ENCODE measurements at places on chromosomes 4 and X.

DNA sequence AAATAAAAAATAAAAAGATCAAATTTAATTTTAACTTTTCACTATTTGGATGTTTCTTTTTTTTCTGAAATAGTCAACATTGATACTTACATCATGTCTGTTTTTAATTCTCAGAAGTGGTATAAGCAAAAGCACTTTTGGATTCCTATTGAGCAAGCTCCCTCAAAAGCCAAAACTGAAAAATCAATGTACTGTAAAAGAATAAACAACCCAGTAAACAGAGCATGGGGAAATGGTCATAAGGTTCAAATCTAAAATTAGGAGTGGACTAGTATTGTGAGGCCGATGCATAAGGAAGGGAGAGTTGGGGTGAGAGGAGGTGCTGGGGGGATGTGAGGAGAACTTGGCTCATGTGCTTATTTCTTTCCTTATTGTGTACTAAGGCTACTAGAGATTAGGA is 37.9 kb downstream of the NUDT6 start:
- DNase-seq, result no peak

DNA sequence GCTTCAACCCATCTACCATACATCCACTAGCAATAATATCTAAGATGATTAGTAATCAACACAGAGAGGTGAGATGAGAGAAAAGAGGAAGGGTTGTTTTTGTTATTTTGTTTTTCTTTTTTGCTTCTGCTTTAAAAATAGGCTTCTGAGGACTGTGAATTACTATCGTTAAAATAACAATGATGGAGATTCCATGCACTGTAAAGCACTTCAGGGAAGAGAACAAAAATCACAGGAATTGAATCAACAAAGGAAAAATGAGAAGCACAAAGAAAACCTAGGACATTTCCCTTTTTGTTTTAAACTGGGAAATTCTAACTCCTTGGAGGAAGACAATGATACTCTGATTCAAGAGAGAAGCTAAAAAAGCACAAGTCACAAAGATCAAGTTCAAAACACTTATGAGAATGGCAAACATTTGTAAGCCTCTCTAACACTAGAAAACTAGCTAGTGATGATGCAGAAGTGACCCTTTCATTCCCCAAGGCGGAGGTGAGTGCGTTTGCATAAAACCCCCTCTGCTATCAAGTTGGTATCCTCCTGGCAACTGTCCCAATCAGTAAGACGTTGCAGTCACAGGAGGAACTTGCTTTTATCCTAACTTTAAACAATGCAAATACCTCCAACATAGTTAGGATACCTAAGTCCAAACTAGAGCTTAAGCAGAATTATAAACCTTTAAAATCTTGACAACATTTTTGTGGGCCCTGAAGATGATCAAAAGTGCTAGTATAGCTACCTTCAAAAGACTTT is 308.5 kb downstream of the CAMK2D start:
- peak; percentile 11 for DNase-seq

- no peak for DNase-seq
Observed at GRCh38 chr4:123343400-123344041, 53.1 kb upstream of the SPRY1 start.

- DNase-seq, result no peak
Observed at GRCh38 chrX:638482-639131, 8.0 kb downstream of the SHOX start.

- DNase-seq, result no peak
Observed at GRCh38 chr4:74967324-74967723, 34.4 kb downstream of the PARM1 start.

DNA sequence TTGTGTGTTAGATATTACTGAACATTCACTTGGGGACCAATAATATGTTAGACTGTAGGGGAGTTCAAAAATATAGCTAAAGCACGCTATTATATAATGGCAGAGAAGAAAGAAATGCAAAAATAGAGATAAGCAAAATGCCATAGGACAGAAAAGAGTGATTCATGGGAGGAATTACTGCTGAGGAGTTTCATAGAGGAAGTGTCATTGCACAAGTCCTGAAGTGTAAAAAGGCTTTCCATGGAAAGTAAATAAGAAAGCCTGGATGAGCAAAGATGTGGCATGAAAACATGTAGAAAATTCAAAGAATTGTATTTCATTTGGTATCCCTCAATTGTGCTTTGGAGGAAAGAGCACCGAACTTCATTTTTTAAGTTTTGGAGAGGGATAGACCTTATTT is 14.5 kb downstream of the HMGB2 start:
- DNase-seq, result no peak

- no peak for DNase-seq
Observed at GRCh38 chr4:53697016-53697685, 105.9 kb upstream of the LNX1 start.

DNA sequence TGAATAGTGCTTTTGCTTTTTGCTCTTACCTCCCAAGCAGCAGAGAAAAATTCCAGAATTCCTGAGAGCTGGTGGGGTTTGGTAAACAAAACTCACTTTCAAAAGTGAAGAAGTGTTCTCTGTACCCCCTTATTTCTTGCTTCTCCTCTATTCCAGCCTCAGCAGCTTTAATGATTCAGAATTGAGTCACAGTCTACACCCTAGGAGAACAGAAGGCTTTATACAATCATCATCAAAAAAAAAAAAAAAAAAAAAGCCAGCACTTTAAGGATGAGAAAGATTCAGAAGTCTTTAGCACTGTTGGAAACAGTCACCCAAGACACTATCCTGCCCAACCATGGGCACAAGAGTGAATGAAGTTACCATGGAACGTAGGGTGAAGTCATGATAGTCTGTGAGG is 1583.1 kb upstream of the PCDH10 start:
- no peak for DNase-seq

- DNase-seq, result no peak
Observed at GRCh38 chr4:150337734-150338133, 244.2 kb upstream of the MAB21L2 start.

DNA sequence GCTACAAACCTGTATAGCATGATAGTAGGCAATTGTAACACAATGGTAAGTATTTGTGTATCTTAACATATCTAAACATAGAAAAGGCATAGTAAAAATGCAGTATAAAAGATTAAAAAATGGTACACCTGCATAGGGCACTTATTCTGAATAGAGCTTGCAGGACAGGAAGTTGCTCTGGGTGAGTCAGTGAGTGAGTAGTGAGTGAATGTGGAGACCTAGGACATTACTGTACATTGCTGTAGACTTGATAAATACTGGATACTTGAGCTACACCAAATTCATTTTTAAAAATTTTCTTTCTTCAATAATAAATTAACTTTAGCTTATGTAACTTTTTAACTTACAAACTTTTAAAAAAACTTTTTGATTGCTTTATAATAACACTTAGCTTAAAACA is 68.2 kb upstream of the MAML3 start:
- no peak for DNase-seq

DNA sequence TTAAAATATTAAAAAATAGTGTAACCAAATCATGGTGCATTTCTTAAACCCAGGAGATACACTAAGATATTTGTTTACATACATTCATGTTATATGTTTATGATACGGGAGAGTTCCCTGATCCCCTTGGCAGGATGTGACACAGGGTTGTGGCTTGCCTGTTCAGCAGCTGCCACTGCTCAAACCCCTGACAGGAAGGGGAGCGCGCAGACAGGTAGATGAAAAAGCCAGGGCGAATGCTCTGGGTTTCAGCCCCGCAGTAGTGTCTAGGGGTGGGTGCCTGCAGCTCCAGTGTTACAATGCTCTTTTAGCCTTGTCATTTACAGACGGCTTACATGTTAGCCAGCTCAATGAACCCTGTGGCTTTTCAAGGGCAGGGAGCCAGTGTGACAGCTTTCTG is 1343.8 kb upstream of the IGFBP7 start:
- DNase-seq, result no peak

GRCh38 chrX:118928151-118928550 is 46.3 kb upstream of the LONRF3 start:
- no peak for DNase-seq

GRCh38 chrX:110163488-110163887 is 154.4 kb downstream of the AMMECR1 start:
- DNase-seq, result no peak

DNA sequence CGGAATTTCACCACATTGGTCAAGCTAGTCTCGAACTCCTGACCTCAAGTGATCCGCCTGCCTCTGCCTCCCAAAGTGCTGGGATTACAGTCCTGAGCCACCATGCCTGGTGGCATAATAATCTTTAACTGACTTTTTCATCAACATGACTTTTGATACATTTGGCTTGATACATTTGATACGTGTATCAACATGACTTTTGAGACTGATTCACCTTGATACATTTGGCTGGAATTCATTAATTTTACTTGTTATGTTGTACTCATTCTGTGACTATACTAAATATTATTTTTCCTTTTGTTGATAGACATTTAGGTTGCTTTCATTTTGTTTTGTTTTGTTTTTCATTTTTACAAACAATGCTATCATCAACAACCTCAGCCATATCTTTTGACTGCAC is 6.3 kb downstream of the TMEM154 start:
- no peak for DNase-seq

- no peak for DNase-seq
Observed at GRCh38 chrX:130995439-130995838, 62.7 kb upstream of the ARHGAP36 start.

GRCh38 chr4:26830701-26831100 is 29.9 kb upstream of the STIM2 start:
- no peak for DNase-seq

DNA sequence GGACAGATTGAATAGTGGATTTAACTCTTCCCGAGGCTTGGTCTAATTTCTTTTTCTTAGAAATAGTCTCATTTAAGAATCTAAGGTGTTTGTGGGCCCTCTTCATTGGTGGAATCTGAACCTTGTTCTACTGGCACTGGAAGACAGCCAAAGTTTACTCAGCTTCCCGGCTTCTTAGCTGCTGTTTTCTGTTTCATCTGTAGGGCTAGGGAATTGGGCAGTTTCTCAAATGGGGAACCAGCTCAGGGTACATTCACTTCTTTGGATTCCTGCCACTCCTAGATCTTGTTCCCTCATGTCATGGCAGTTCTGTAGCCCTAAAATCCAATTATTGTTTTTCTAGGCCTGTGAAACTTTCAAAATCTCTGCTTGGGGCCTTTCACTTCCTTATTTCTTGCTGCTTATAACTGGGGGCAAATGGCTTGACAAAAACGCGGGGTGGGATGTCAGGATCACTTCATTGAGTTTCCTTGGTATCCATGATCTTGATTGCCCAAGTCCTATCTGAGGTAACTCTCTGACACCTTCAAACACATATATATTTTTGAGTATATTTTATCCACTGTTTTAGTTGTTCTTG is 985.0 kb downstream of the C4orf33 start:
- DNase-seq, result no peak

DNA sequence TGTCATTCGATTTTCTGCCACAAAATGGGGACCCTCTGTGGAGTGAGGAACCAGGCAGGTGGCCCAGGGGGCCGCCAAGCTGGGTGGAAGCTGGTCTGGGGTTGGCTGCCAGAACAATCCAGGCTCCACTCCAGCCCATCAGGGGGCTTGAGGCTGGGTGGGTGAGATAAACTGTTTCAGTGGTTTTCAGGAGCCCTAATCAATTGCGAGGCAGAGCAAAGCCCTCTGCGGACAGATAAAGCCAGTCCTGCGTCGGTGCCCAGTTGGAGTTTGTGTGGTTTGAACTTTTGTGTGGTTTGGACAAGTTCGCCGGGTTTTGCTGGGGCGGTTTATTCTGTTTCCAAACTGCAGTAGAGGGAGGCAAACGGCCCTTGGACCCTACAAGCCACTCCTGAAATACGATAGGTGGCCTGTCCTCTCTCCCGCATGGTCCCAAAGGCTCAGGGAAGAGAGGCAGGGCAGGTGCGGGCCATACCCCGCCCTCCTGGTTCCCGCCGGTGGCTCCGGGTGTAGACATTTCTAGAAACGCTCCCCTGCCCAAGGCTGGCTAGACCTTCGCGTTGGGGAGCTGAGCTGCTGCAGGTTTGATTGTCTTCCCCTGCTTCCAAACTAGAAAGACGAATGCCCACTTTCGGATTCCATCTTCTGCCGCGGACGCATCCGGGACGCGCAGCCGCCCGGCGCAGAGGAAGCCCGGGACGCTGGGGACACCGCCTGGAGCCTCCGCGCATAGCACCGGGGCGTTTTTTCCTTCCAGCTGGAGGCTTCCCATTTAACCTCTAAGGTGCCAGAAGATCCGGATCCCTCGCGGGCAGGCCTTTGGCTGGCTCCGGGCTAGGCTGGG is 169.0 kb upstream of the BCOR start:
- peak; percentile 58 for DNase-seq

- no peak for DNase-seq
Observed at GRCh38 chrX:38060331-38060878, 54.1 kb downstream of the SYTL5 start.

- no peak for DNase-seq
Observed at GRCh38 chr4:85725721-85726170, 250.8 kb downstream of the ARHGAP24 start.

DNA sequence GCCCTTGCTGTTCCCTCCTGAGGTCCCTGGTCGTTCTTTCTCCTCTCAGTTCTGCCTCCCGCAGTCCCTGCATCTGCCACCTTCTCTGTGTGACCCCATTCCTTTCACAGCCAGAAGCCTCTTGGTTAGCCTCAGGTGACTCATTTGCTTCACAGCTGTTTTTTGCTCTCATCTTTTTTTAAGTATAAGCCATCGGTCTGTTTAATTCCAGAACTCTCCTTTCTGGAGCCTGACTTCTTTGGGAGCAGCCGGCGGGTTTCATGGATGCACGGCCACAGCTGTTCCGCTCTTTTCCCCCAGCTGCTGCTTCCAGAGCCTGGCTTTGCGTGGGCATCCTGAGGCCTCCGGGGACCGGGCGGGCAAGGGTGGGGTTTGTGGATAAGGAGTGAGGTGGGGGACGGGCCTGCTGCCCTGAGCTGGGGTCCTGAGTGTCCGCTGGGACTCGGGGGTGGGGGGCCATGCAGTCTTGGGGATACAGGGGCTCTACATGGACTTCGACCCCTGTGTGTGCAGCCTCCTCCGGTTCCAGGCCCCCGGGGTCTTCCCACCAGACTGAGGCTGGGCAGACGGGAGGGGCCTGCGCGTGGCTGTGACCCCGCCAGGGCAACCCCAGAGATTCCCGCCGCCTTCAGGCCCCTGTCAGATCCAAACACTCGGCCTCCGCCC is 46.7 kb downstream of the PCGF3 start:
- no peak for DNase-seq

- DNase-seq, result no peak
Observed at GRCh38 chr4:86942185-86942666, 7.4 kb downstream of the AFF1 start.

GRCh38 chr4:153345012-153345981 is 809 bp downstream of the MND1 start:
- peak; percentile 69 for DNase-seq

DNA sequence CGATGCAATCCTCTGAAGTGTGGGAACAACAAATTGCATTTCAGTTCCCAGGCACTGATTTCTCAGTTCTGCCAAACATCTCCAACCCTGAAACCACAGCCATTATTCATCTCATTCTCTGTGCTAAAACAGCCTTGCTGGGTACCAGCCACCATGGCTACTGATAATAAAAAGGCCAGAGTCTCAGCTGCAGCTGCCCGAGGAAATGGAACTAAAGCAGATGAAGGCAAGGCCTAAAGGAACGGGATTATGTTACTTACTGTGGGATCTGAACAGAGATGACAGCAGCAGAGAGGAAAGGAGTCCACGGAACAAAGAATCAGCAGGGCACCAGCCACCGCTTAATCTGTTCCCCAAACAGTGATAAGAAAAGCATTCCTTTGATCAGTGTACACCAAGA is 155.7 kb downstream of the PAPSS1 start:
- DNase-seq, result no peak

Measured in activated CD8-positive, alpha-beta T cell treated with anti-CD3 and anti-CD28 coated beads for 36 hours (primary cell).